ENCODE measurements at places on chromosomes 7 and 10. TPM values are rescaled to one million over a fixed set of nuclear protein-coding genes. Genes with fewer than 3 reads are reported as not detected.

STK31 gene
- 0.21 TPM for total RNA-seq

MCM10 gene
- 1.3 TPM for total RNA-seq

GRCh38 chr10:28806488-28806941 lies 129.2 kb downstream of the BAMBI start:
- no peak for DNase-seq

- no peak for DNase-seq
These were observed 1197.7 kb upstream of the LRRN3 start for GRCh38 chr7:109893231-109893630.

DNA sequence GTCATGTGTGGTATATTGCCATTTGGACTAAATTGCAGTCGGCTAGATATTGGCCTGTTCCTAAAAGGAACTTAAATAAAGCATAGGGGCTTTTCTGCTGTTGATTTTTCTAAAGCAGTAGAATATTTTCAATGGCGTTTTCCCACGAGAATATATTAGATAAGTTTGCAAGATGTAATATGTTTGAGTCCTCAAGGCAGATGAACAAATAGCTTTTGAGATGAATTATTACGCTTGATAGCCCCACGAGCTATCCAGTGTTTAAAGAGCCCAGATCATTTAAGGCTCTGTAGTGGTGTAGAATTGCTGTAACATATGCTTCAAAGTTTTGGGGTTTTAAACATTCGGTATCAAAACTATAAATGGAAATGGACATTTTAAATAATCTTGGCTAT lies 2.9 kb downstream of the CELF2 start:
- no peak for DNase-seq

- peak; percentile 36 for DNase-seq
These were observed 15.1 kb upstream of the NME8 start for GRCh38 chr7:37833107-37833817.

GRCh38 chr7:112238852-112239610 lies 32.5 kb downstream of the ZNF277 start:
- no peak for DNase-seq

DNA sequence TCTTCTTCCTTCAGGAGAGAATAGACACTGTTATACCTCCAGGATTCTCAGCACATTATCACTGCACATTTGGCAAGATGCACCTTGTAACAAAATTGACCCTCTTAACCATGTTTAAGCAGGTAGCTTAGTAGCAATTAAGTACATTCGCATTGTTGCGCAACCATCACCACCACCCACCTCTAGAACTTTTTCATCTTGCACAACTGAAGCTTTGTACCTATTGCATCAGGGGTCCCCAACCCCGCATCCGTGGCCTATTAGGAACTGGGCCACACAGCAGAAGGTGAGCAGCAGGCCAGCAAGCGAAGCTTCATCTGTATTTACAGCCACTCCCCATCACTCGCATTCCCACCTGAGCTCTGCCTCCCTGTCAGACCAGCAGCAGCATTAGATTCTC lies 29.9 kb upstream of the SMURF1 start:
- DNase-seq: no peak

GRCh38 chr7:47601119-47601880 lies 19.4 kb upstream of the TNS3 start:
- no peak for DNase-seq

CPVL gene
- total RNA-seq: 15.3 TPM

- DNase-seq: no peak
These were observed 29.8 kb downstream of the CALCR start for GRCh38 chr7:93544691-93545090.

NYAP1 gene
- total RNA-seq: 0.97 TPM

- no peak for DNase-seq
These were observed 7.6 kb downstream of the ZFYVE27 start for GRCh38 chr10:97744405-97745035.

CHAT gene
- total RNA-seq: not detected

LLCFC1 gene
- total RNA-seq: not detected

TFEC gene
- total RNA-seq: 4.0 TPM

SLC25A28 gene
- 46.4 TPM for total RNA-seq

IKZF1 gene
- 4.4 TPM for total RNA-seq

DNA sequence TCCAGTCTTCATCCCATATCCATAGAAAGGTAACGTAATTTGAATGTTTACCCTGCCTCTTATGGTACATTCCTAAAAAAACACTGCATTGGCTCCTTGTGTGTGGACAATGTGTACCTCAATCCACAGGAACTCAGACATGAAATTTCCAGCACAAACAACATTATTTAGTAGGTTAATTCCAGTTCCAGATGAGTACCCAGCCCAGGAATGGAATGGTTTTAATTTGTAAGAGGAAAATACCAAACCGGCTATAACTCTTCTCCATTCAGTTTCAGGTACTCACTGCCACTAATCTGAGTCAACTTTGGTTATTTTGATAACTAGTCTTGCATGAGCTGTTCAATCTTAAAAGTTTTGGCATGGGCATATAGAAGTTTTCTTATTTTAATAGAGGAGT lies 39.0 kb downstream of the TFPI2 start:
- no peak for DNase-seq

TACC2 gene
- 210 TPM for total RNA-seq

GRCh38 chr10:35789996-35790395 lies 147.9 kb upstream of the FZD8 start:
- no peak for DNase-seq

GRCh38 chr7:150715293-150715692 lies 1.1 kb upstream of the GIMAP1 start:
- DNase-seq: no peak

- DNase-seq: no peak
These were observed 3.0 kb upstream of the DMBT1 start for GRCh38 chr10:122557516-122557915.

GRCh38 chr10:28915989-28916588 lies 238.8 kb downstream of the BAMBI start:
- DNase-seq: no peak

DNA sequence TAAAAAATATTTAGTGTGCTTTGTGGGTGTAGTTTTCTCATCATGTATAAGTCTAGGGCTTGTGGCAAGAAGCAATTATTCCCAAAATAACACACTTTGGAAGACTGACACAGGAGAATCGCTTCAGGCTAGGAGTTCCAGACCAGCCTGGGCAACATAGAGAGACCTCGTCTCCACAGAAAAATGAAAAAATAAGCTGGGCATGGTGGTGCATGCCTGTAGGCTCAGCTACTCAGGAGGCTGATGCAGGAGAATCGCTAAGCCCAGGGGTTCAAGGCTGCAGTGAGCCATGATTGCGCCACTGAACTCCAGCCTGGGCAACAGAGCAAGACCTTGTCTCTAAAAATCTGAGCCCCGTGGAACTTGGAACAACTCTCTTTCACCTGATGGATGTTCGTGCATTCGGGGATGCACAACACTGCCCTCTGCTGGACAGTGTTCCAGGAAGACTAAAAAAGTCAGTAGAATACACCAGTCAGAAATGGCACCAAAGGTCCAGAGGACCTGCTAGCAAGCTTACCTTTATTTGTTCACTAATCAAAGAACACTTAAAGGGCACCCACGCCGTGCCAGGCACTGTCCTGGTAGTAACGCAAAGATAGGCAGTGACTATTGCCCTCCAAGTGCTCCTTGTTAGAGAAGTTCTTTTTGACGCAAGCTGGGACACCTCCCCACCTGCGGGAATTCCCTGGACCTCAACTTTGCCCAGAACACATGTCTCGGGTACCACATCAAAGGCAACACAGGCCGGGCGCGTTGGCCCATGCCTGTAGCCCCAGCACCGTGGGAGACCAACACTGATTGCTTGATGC lies 81.9 kb upstream of the CALN1 start:
- DNase-seq: peak; percentile 57
